ENCODE measurements at places on chromosomes 11 and 22.
A peak's percentile ranks its signal among the peaks of the same experiment; 100 is the strongest.

GRCh38 chr11:110373051-110373702, 56.6 kb upstream of the FDX1 start:
- DNase-seq: no peak

DNA sequence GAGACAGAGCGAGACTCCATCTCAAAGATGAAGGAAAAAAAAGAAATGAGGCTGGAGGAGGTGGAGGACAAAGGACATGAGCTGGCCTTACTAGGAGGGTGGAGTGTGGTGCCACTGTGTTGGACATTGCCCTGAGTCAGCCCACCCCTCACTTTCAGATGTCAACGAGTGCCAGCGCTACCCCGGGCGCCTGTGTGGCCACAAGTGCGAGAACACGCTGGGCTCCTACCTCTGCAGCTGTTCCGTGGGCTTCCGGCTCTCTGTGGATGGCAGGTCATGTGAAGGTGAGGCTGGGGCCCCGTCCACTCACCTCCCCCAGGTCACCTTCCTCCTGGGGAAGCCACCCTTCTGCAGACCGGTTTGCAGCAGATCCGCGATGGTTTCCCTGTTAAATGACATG, 40.6 kb downstream of the FBLN1 start:
- DNase-seq: no peak

DNA sequence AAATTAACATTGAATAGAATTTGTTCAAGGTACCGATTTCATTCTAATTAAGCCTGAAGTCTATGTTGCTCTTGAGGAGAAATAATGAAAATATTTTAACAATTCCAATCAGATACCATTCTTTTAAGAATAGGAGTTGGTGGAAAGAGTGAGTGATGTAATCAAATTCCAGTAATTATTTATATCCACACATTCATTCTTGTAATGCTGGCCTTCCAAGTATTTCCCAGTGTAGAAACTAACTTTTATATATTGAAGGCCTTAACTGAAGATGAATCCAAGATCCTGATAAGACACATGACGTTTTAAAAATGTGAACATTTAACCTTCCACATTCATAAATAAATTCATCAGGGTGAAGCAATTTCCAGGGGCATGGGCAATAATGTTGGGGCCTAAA, 36.6 kb upstream of the PAX6 start:
- DNase-seq: no peak

GRCh38 chr11:17012712-17013547, 1.3 kb downstream of the PLEKHA7 start:
- peak; percentile 23 for DNase-seq

DNA sequence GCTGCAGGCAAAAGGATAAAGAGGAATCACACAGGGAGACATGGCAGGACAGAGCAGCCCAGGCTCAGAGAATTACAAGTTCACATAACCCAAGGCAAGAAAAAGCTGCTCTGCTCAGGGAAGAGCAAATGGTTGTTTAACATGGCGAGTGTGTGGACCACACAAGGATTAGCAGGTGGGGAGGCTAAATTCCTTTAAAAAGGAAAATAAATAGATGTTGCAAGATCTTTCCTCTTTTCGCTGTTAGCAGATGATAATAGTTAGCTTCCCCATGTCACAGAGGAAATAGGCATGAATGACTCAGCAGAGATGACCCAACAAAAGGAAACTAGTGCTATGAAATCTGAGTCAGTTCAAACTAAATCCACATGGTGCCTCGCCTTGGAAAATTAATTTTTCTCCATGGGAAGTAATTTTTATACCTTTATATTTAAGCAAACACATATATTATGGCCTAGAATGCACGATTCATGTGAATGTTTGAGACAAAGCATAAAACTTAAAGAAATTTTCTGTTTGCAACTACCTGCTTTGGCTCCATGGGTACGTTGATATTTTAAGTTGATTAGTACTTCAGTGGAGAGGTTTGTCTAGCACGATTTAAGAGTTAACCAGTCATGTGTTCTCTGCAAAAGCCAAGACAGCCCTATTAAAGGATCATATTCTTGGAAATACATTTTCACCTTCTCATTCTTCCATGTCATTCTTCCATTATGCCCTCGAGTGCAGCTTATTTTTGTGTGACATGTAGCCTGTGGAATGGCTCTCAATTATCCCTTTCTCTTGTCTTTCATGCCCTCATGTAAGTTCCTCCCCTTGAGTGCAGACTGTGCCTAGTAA, 38.5 kb upstream of the FJX1 start:
- DNase-seq: no peak

DNA sequence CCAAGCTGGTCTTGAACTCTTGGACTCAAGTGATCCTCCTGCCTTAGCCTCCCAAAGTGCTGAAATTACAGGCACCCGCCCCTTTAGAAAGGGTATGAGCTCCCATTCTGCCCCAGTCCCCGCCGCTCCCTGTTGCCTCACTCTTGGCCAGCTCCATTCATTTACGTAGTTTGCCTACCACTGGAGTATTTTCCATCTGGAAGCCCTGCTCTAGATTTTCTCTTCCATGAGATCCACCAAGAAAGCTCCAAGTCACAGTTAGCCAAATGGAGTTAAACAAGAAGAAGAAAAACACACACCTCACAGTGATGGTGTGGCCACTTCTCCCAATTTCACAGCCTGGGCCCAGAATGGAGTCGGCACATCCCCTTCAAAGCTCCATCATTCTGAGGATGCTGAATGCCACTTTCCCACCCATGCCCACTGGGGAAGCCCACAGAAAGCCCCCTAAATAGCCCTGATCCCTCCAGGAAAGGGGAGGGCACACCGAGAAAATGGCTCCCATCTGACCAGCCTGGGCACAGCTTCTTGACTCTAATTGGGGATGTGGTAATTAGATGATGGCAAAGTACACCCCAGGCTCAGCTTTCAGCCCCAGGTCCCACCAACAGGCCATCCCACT, 381.2 kb downstream of the MN1 start:
- DNase-seq: no peak

GRCh38 chr11:50188040-50188439, 155.4 kb downstream of the OR4C45 start:
- no peak for DNase-seq

DNA sequence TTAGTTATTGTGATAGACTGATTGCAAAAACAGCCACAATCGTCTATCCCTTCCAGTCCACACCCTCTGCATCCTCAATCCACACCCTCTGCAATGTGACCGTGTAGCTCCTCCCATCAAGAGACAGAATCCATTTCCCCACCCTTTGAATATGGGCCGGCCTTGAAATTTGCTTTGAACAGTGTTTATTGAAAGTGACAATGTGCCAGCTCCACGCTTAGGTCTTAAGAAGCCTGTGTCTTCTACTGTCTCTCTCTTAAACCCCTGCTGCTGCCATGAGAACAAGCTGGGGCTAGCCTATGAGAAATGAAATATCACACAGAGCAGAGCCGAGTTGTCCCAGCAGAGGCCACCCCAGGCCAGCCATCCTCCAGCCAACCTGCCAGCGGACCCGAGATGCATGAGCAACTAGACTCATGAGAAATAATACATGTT, 22.3 kb upstream of the MICAL2 start:
- no peak for DNase-seq

DNA sequence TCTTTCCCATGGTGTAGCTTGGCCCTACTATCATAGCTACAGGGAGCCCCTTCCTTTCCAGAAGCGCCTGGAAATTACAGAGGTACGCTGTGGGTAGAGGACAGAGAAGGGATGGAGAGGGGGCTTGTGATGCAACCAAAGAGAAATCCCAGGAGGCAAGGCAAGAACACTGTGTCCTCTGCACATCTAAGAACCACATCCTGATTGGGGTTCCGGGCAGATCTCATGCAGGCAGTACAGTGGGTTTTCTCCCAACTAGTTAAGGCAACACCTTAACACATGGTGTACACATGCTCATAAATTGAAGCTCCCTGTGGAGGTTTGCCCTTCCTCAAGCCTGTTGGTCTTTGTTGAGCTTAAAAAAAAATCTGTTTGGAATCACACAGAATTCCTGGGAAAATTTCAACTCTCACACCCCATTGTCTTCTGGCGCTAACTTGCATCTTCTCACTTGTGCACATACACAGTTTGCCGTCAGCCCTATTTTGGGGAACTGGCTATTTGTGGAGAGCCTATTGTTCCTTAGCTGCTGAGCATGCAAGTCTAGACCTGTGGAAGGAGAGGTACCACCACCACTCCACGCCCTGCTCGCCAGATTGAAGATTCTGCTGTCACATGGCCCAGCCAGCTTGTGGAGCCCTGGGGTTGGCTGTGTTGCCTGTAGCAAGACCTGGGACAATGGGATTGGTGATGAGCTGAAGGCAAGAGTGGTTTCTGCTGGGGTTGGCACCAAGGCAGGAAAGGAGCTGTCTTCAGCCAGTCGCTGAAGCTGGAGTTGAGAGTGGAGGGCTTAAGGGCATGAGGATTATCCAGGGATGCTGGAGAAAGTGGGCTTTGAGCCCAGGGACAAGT, 52.4 kb downstream of the ALX4 start:
- no peak for DNase-seq

GRCh38 chr22:42855721-42856120, 1.4 kb downstream of the ARFGAP3 start:
- DNase-seq: no peak

DNA sequence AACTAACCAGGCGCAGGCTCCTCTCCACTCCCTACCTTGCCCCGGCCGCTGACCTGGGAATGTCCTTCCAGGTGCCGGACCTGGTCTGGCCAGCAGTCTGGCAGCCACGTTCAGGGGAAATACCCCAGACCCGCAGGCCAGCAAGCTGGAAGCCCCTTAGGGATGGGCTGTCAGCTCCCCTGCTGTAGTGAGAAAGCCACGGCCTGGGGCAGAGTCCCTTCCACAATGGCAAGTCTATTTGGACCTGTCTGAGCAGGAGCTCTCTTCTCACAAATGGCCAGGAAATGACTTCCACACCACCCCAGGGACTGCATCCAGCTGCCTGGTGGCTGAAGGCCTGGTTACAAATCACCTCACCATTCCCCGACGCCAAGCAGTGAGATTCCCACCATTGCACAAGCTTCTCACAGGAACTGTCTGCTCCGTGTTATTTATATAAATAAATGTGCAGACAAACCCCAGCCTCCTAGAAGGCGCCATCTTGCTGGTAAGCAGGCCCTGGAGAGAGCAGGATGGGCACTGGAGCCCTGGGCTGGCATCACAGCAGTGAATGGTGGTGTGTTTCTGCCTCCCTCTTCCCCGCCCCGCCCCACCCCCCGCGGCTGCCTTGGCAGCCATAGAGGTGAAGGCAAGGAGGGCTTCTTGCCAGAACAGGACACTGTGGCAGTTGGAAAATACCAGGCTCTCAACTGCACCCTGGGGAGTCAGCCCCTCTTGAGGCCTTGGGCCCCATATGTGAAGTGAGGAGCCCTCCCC, 23.7 kb downstream of the RSPH14 start:
- no peak for DNase-seq

- DNase-seq: no peak
Measured at GRCh38 chr22:28015676-28016601, 96.9 kb upstream of the PITPNB start.

- no peak for DNase-seq
Measured at GRCh38 chr22:23365524-23365923, 185.2 kb downstream of the BCR start.

- DNase-seq: no peak
Measured at GRCh38 chr11:80182901-80183300, 742.1 kb upstream of the TENM4 start.

GRCh38 chr22:25090225-25090890, 109.3 kb upstream of the CRYBB3 start:
- DNase-seq: no peak

Data from substantia nigra (tissue), 51 donors.